Common myeloid progenitor, CD34-positive (primary cell): ENCODE measurements at places on chromosomes 5 and 9.

DNA sequence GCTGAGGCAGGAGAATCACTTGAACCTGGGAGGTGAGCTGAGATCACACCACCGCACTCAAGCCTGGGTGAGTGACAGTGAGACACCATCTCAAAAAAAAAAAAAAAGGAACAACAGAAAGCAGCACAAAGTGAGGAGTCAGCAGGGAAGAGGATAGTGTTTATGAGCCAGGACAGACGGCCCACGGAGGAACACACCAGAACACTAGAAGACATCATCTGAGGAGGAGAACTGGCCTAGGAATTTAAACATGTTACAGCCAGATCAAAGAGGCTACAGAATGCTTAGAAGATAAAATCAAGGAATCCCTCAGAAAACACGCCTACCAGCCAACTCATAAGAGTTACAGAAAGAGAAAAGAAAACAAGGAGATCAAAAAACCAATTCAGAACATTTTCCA is 12.2 kb downstream of the UBAC1 start:
- DNase-seq, result no peak

- DNase-seq, result peak; percentile 22
Observed at GRCh38 chr9:70110194-70111041, 66.8 kb downstream of the MAMDC2 start.

DNA sequence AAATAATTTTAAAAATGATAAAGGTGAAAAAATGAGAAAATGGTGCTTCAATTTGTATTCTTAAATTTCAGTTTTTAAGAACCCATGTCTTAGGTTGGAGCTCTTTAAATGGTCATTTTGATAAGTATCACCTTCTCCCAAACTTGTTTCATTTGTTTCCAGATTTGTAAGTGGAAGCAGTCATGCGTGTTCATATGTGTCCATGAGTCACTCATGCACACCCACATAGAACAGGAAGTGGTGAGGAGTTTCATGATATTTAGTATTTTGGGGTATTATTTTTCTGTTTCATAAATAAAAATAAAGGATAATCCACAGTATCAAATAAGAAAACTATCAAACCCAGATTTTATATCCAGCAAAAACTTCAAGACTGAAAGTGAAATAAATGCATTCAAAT is 570.4 kb upstream of the ST8SIA4 start:
- DNase-seq, result no peak

DNA sequence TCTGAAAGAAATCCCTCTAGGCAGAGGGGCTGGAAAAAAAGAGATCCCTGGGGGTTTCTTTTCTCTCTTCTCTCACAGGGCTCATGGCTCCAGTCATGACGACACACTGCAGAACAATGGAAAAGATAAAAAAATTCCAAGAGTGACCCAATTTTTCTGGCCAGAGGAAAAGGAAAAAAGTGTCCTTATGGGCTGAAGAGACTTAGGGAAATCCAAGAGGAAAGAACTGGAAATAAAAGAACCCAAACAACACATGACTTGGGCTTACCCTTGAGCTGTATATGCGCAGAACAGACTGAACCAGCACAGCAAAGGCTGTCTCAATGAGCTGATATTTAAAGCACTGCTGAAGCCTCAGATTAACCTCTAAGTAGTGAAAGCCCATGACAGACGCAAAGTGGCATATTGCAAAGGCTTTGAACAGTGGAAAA is 102.4 kb downstream of the SMIM23 start:
- no peak for DNase-seq

DNA sequence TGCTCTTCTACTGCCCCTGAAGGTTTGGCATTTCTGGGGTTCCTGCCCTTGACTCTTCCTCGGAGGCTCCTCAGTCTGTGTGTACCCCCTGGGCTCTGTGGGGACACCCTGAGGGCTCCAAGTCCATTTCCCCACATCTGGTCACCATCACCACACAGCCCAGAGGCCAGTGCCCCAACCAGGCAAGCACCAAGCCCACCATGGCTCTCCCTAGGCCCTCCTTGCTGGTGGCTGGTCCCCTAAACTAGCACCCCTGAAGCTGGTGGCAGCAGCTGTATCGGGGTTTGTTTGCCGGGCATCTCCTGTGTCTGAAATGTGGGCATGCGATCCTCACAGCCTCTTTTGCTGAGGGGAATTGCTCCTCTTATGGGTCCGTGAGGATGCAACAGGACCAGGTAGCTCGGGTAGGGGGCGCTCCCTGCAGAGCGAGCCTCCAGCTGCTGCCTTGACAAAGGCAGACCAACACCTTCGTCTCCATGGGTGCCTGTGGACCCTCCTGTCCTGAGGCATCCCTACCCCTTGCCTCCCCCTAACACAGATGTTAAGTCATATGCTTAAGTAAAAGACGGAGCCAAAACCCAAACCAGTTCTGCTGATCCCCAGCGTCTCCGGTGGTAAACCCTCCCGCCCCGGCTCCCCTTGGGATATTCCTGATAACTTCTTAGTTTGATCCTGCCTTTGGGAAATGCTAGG is 138.9 kb upstream of the IRX4 start:
- no peak for DNase-seq

GRCh38 chr5:6791031-6791430 is 77.8 kb downstream of the TENT4A start:
- no peak for DNase-seq

GRCh38 chr9:127135056-127135745 is 12.8 kb upstream of the ANGPTL2 start:
- DNase-seq, result no peak
